Activated naive CD4-positive, alpha-beta T cell treated with anti-CD3 and anti-CD28 coated beads, Interleukin-2, amount 50 U/mL, for 16 hours (primary cell): ENCODE measurements at places on chromosomes 7 and 10.
A peak's percentile ranks its signal among the peaks of the same experiment; 100 is the strongest.

DNA sequence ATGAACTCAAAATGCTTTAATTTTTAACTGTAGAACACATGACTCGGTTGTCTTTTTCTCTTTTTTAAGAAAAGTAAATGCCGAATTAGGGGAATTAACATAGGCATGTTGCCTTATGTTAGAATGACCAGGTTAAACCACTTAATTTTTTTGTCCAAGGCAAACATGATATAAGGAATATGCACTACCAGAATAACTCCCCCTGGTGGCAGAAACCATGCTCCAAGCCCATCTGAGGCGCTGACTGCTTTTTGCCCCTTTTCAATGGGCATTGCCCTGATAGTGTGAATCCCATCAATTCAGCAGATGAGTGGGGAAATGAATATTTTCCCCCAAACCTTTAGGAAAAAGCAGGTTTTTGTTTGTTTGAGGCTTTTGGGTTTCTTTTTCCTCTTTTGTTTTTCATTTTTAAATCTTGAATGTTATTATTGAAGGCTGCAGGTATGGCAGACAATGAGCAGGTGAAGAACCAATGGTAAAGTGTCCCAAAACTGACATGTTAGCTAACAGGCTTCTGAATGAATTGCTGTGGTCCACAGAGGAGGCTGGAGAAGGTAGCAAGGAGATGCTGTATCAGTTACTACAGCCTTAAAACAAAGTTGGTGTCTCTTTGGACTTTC, 284.3 kb downstream of the SORCS3 start:
- peak; percentile 16 for DNase-seq

- no peak for DNase-seq
Measured at GRCh38 chr7:116265881-116266280, 55.5 kb downstream of the TES start.

GRCh38 chr10:72085864-72086465, 2.4 kb downstream of the SPOCK2 start:
- no peak for DNase-seq

DNA sequence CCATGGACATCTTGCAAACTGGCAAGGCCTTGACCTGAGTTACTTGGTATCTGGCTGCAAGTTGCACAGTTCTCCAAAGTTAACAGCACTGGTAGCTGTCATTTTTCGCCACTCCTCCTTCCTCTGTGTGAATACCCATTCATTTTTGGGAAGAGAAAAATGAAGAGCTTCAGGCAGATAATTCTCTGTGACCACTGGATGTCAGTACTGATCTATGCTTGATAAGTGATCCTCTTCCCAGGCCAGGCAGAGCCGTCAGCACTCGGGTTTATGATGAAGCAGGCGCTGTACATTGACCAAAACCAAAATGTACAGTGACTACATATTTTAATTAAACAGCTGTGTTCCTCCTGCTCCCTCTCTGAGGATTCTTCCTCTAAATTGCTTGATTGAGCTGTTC, 55.9 kb upstream of the PDZD8 start:
- DNase-seq: no peak

DNA sequence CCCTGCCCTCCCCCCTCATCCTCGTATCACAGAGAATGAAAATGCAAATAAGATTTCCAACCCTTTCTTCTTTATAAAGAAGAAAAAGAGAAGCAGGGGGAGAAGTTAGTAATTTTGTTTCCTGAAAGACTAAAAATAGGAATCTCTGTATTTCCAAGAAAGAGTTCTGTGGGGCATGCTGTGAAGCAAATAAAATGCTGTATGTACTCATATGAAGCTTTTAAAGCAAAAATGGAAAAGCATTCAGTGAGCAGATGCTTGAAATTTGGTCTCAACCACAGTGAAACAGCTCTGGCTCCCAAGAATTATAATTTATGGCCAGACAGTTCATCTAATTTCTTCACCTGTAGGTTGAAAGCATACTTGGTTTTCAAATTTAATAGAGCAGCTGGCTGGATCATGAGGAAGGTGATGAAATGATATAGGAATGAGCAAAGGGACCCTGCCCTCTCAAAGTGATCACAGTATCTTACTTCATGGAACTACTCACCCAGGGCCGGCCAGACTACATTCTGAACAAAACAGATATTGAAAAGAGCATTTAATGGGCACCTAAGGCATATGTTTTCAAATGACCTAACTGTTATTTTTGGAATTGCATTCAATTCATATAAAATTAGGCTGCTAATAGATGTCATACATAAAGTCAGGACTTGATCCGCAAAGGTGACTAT, 31.4 kb downstream of the SVIL start:
- DNase-seq: no peak

DNA sequence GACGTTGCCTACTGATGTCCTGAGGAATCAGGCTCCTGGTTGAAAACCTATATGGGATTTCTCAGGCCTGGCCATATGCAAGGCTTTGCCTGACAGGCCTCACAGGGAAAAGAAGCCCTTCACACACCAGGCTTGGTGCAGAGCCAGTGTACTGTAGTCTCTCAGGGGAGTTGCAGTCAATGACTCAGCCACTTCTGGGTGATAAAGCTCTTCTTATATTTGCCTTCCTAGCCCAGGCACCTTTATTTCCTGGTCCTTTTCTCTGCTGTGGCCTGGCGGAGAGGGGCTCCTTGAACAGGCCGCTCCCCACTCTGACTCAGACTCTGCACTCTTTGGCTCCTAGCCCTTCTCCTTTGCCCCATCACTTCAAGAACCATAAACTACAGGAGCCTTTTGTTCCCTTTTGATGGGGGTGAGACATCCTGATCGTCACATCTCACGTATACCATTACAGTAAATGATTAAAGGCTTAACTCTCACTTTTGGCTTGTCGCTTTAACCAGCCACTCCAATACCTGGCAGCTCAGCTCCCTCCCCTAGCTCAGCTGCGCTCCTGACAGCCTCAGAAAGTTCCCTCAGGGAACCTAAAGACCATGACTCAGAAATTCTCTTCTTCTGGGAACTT, 33.5 kb downstream of the DPY19L1 start:
- DNase-seq: no peak

DNA sequence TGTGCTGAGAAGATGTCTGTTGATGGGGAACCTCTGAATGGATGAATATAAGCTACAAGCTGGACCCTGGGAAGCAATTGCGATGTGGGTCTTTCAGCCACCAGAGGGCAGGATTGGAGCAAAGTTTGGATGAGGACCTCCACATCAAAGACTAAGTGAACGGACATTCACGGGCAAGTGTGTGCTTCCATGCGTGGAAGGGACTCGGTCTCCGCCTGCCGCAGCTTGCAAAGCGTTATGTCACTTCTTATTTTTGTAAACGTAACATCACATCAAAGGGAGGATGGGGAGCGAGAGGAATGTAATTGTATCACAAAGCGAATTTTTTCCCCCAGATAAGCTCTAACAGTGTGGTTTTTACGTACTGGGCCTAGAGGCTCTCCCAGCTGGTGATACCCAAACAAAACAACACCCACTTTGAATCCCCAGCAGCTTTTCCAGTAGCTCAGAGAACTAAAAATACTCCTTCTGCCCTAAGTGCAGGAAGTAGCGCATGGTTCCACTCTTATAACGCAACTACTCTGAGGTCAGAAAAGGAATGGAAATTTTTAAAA, 65.0 kb downstream of the VWA2 start:
- peak; percentile 69 for DNase-seq

GRCh38 chr10:58140691-58141347, 126.9 kb downstream of the IPMK start:
- DNase-seq: no peak

GRCh38 chr7:148142660-148143248, 447.8 kb upstream of the C7orf33 start:
- DNase-seq: no peak

- no peak for DNase-seq
Measured at GRCh38 chr7:55439627-55440026, 74.5 kb downstream of the LANCL2 start.

DNA sequence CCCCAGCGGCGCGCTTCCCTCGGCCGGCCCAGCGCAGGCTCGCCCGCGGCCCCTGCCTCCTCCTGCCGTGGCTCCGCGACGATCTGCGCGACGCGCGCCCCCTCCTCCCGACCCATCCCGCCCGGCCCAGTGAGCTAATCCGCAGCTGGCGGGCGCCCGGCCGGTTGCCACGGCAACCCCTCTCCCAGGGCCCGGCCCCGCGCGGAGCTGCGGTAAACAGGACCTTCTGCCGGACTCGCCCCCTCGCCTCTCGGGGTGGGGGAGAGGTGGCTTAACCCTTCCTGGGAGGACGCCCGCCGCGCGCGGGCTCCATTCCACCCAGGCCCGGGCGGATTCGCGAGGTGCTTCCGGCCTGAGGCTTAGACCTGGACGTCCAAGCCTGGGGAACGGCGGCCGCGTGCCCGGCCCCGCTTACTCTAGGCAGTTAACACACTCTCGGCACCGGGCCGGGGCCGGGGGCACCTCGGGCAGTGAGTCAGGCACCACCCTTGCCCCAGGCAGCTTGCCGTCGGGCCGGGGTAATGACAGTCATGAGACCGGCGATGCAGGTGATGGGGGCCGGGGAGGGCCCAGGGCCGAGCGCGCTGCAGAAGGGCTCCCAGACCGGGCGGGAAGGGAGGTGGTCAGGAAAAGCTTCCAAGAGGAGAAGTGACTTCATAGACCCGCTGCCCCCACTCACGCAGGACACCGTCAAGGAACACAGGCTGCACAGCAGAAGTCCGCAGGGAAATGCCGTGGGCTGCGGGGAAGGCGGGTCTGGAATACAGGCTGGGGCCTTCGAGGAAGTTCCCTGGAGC, at the start of gene DENND2A:
DENND2A (minus strand) TSS at position 87 of the 797 bp plus-strand sequence. CDS start 38,416 bp downstream, outside the sequence.
- DNase-seq: peak; percentile 17

GRCh38 chr10:16941870-16942269, 124.6 kb upstream of the RSU1 start:
- no peak for DNase-seq

DNA sequence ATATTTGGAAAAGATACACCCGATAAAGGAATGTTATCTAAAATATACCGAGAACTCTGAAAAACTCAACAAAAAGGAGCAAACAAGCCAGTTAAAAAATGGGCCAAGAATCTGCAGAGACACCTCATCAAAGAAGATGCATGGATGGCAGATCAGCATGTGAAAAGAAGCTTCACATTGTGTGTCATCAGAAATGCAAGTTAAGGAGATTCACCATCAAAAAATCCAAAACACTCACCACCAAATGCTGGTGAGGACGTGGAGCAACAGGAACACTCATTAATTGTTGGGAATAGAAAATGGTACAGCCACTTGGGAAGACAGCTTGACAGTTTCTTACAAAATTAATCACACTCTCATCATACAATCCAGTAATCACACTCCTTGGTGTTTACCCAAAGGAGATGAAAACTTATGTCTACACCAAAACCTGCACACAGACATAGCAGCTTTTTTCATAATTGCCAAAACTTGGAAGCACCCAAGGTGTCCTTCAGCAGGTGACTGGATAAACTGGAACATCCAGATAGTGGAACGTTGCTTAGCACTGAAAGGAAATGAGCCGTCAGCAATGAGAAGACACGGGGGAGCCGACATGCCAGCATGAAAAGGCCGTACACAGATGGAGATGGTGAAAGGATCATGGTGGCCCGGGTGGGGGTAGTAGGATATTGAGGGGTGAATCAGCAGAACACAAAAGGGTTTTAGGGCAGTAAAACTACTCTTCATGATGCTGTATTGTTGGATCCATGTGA, 27.9 kb upstream of the PWWP2B start:
- DNase-seq: no peak

DNA sequence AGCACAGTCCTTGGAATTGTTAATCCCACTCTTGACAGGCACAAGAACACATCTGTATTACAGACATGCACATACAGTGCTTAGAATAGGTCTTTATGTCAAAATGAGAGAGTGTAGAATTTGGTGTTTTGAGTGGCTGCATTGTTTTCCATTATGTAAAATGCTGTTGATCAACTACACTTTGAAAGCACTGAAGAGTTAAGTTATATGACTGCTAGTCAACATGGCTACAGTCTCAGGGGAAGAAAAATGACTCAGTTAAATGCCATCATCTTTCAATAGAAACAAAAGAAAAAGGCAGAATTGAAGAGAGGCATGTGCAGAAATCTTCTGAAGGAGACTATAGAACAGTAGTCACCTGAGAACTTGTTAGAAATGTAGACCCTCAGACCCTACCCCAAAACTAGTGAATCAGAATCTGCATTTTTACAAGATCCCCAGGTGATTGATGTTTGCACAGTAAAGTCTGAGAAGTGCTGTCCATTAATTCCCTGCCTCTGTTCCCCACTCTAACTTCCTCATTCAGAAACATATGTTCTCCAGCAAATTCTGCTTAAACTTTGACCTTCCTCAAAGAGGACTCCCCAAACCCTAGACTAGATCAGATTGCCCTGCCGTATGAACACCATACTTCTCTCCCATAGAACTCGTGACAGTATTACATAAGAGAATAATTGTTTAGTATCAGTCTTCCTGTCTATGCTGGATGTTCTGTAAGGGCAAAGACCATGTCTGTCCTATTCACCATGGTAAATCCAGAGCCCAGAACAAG, 16.0 kb downstream of the SND1 start:
- DNase-seq: no peak

GRCh38 chr7:102152672-102153598, 133.7 kb upstream of the SH2B2 start:
- DNase-seq: no peak

DNA sequence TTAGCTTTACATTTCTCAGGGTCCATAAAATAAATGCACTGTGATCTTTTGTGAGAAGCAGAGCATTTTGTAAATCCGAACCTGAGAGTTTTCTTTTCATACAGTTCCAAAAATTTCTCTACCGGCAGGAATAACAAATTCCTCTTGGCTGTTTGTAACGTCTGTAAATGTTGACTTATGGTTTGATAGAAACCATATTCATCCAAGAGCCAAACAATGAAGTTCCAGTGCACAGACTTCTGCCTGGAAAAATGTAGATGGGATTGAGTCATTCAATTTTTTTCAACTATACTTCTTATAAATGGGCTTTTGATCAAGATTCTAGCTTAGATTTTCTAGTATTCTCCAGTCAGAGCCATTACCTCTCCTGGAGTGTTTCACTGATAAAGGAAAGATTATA, 530.6 kb downstream of the TFEC start:
- DNase-seq: no peak
